ENCODE measurements at places on chromosomes 2 and 18.

- DNase-seq = no peak
Measured at GRCh38 chr2:162509288-162509968, 165.5 kb downstream of the GCA start.

GRCh38 chr2:40396124-40396523, 55.8 kb downstream of the SLC8A1 start:
- DNase-seq = no peak

GRCh38 chr2:99876956-99877355, 265.4 kb downstream of the AFF3 start:
- no peak for DNase-seq

- no peak for DNase-seq
Measured at GRCh38 chr18:79506191-79507075, 110.7 kb downstream of the NFATC1 start.

- DNase-seq = no peak
Measured at GRCh38 chr2:203400805-203401585, 72.8 kb downstream of the ABI2 start.

DNA sequence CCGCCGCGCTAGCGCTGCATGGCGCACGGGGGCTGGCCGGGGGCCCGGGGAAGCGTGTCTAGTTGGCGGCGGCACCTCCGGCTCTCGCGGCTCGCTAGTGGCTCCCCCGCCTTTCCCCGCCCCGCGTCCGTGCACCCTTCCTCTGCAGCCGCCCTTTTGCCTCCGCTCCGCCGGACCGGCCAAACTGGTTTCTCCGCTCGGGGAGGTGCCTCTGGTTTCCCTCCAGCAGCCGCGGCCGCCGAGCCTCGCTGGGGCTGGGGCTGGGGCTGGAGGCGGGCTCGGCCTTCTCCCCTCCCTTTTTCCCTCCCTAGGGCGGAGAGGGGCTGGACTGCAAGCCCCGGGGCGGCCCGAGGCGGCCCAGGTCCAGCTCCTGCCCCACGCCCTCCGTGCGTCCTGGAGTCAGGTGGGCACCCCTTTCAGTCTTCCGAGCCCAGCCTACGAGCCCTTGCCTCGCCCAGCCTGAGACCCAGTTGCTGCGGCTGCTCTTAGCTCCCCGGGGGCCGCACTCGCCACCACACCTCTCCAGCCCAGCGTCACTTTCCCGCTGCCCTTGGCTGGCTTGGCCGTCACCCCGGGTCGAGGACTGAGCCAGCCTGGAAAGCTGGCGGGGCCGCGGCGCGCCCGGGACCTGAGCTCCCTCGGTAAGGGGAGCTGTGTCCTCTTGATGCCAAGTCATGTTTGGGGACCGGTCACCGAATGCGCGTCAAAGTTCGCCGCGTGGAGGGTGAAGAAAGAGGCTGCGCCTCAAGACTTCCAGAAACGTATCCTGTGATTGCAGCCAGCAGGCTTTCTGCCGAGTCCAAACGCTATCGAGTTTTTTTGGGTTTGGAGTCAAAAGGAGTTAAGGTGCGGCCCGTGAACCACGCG, at the start of gene ATP8B1:
TSS of gene ATP8B1 (minus strand) at position 213 of the 867 bp plus-strand sequence. CDS start 71,508 bp downstream, outside the sequence.
- no peak for DNase-seq

GRCh38 chr2:215436705-215437565, 1.1 kb upstream of the FN1 start:
- no peak for DNase-seq

DNA sequence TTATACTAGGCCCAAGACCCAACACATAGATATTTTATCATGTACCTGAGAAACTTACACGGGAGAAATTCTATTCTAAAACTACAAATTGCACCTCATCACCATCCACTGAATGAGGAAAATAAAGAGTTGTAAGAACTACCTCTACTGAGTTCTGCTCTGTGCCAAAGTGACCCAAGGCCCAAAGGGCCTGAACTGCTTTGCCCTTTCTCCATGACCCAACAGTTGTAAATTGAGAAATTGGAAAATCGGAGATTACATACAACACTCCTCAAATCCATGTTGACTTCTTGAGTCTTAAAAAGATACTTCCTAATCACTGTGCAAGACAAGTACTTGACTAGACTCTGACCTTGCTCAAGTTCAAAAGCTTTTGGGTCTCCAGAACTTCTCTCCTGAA, 8.8 kb downstream of the NR4A2 start:
- DNase-seq = no peak

- no peak for DNase-seq
Measured at GRCh38 chr2:181058378-181059269, 78.2 kb downstream of the UBE2E3 start.

DNA sequence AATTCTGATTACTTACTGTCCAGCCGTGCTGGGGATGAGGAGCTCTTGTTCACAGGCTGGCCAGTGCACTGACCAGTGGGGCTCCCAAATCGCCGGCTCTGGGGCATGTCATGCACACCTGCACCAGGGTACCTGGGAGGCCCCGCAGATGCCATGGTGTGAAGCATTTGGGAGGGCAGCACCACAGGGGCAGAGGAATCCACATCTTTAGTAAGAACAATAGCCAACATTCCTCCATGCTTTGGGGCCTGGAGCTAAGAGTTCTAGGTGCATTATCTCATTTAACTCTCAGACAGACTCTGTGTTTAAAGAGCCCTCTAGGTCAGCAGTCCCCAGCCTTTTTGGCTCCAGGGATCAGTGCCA, 104.2 kb downstream of the ACKR3 start:
- DNase-seq = no peak

Data from stimulated activated CD4-positive, alpha-beta T cell treated with anti-CD3 and anti-CD28 coated beads, TNF-alpha, amount 100 ng/mL, for 48 hours (primary cell).